ENCODE measurements at places on chromosomes 3 and 15.
A peak's percentile ranks its signal among the peaks of the same experiment; 100 is the strongest.

DNA sequence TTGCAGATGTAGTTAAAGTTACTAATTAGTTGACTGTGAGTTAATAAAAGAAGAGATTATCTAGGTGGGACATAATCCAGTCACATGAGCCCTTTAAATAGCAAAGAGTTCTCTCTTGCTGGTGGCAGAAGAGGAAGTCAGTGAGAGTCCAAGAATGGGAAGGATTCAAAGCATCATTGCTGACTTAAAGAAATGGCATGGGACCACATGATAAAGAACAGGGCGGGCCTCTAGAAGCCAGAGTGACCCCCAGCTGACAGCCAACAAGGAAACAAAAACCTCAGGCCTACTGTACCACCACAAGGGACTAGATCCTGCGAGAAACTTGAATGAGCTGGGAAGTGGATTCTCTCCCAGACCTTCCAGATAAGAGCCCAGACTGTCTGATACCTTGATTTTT is 447.2 kb upstream of the CCDC54 start:
- DNase-seq: no peak

DNA sequence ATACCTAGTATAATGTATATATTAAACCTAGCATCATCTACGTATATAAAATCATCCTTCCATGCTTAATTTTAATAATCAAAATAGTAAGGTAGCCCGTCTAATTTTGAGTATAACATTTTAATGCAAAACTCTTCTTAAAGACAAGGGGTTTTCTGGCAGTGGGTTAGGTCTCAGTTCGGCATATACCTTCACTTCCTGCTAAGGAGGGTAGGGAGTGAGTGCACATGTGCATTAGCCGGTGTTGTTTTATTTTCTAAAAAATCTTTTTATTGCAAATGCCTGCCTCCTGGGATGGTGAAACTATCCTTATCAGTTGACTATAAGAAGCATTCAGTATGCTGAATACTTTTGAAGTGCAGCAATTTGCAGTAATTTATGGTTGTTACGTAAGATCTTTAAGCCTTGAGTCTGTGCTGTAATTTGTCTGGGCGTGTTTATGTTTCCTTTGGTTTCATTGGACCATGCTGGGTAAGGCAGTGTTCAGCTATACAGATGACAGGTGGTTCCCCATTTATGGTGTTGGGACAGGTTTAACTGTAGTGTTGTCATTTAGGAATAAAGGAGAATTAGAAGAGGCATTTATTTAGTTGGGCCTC is 11.7 kb downstream of the ARHGEF26 start:
- DNase-seq: no peak

- no peak for DNase-seq
These were observed 12.7 kb upstream of the MUC20 start for GRCh38 chr3:195708061-195708460.

DNA sequence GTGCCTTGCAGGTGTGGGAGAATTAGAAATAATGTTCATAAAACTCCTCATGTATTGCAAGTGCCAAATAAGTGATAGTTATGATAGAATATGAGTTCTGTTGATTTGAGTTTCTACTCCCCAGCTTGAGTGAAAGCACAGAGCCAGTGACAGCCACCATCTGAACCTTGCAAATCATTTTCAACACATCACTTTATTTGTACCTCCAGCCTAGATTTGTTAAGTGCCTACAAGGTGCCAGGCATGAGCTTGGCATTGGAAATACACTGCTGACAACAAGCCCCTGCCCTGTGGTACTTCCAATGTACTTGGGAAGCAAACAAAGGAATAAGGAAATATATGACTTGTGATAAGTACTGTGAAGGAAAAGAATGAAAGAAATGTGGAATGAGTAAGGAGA is 17.0 kb downstream of the FEZF2 start:
- no peak for DNase-seq

DNA sequence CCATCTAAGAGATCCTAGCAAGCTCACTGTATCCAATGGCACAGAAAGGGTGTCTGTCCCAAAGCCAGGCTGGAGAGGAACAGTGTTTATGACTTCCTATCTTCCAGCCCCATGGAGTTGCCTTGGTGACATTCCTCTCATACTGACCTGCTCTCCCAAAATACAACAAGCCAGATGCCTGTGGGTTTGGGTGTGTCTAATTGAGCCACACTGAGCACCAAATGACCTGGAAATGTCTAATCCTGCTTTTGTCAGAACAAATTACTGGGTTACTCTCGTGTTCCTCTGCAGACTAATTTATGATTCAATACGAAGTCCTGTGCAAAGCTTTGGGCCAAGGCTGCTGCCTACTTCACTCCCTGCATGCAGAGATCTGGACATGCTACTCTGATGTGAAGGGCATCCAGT is 98.1 kb upstream of the STRIT1 start:
- no peak for DNase-seq

GRCh38 chr3:139325551-139325950 is 18.3 kb upstream of the MRPS22 start:
- no peak for DNase-seq

DNA sequence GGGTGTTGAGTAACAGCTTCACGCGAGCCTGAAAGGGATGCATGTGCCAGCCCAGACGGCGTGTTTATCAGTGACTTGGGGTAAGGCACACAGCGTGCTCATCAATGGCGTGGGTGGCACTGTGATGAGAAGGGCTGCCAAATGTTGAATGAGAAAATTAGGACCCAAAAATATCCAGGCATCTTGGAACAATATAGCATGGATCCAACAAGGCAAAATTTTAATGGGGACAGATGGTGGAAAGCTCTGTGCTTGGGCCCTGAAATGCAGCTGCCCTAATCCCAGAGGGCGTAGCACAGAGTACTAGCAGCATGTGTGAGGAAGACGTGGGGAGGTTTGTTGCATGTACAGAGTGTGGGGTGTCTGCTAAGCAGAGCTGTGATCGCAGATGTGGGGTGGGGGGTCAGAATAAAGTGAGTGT is 48.9 kb downstream of the SSUH2 start:
- DNase-seq: no peak

GRCh38 chr15:91472316-91472756 is 372.3 kb downstream of the SV2B start:
- no peak for DNase-seq

GRCh38 chr3:20041197-20041780 is 1.0 kb downstream of the KAT2B start:
- DNase-seq: peak; percentile 77

DNA sequence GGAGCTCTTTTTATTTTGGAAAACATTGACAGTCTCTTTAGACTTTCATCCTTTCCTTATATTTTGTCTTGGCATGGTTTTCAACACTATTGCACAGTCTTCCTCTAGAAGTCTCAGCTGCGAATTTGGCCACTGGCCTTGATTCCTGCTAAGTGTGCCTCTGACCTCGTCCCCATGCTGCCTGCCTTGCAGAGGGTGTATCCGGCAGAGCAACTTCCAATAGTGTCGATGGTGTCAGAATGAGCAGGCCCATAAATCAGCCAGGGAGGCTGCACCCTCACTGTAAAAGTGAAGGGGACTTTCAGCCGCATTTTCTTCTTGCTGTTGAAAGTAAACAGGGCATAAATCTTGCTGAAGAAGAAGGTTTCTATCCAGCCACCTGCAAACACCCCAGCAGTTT is 336.7 kb upstream of the TRIM42 start:
- DNase-seq: no peak

GRCh38 chr3:98971169-98971681 is 69.7 kb upstream of the DCBLD2 start:
- DNase-seq: no peak

DNA sequence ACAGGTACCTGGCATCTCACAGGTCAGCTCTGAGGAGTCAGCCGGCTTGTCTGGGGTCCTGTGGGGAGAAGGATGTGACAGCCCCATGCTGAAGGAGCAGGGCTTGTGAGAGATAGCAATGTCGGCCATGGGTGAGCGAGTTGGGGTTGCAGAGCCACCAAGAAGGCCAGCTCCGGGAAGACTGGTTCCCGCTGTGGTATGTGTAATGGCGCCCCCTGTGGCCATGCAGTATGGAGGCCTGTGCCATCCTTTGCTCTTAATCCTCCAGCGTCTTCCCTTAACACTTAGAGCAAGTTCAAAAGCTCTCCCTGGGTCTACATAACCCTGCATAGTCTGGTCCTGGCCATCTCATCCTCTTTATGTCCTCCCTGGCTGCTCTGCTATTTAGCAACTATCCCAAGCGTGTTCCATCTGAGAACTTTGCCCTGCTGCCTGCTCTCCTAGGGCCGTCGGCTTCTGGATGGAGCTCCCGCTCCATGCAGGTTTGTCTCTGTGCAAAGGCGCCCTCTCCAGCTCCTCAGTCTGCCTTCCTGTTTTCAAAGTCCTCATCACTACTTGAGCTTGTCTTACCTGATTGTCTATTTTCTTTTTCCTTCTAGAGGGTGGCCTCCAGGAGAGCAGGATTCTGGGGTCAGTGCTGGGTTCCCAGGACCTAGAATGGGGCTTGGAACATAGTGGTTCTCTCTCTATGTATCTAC is 40.8 kb upstream of the IQCF6 start:
- no peak for DNase-seq

- DNase-seq: no peak
These were observed 124.4 kb upstream of the GAP43 start for GRCh38 chr3:115498898-115499297.

DNA sequence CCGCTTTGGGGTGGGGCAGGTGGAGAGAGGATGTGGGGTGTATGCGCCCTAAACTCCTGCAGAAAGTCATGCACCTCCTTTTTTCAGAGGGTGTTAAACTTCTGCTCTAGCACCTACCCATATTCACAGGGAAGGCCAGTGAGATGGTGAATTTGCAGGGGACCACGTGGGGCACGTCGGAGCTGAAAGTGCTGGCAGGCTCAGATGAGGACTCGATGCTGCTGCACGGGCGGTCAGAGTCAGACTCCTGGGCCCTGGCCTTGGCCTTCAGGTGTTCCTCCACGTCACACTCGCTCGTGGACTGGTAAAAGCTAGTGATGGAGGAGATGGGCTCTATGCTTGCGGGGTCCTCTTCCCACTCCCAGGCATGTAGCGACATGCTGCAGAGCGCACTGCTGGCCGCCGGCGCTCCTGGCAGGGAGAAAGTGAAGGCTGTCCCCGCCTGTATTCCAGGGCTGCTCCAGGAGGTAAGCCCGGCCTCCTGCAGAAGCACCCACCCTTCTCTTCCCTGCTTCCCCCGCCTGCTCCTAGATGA is 883 bp downstream of the CFAP92 start:
- no peak for DNase-seq

DNA sequence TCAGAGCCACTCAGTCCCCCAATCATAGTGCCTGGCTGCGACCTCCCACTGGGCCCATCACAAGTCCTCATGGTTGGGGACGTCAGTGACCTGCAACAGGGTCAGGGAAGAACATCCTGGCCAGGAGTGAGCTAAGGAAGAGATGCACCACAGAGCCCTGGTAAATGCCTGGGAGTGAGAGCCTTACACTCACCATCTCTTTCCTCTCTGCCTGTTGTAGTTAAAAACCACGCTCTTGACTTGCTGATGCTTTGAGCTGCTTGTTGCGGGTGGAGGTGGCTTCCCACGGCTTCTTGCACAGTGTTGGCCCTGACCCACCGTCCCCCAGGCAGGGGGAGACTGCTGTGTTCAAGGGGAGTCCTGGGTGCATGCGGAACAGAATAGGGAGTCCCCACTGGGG is 91.1 kb upstream of the RGMA start:
- no peak for DNase-seq

GRCh38 chr3:120102674-120103073 is 8.4 kb upstream of the GSK3B start:
- no peak for DNase-seq

GRCh38 chr3:162666835-162667234 is 1170.2 kb downstream of the OTOL1 start:
- no peak for DNase-seq

DNA sequence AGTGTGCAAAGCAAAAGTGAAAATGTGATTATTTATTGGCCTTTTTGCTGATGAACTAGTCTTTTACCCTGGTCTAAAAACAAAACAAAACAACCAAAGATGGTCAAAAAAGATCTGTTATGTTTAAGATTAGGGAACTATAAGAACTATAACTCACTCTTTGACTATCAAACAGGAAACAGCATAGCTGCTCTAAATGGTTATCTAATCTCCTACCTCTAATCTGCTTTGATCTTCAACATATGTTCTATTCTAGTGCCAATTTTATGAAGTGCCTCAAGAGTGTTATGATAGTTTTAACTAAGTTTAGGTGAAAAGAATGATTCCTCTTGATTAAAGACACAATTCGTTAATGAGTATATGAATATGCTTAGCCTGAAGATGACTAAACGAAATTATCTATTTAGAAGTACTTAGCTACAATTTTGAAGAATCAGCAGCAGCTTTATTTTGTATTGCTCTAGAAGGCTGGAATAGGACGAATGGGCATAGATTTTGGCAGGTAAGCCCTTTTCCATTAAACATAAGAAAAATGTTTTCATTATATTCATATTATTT is 46.0 kb downstream of the SETD2 start:
- DNase-seq: no peak

DNA sequence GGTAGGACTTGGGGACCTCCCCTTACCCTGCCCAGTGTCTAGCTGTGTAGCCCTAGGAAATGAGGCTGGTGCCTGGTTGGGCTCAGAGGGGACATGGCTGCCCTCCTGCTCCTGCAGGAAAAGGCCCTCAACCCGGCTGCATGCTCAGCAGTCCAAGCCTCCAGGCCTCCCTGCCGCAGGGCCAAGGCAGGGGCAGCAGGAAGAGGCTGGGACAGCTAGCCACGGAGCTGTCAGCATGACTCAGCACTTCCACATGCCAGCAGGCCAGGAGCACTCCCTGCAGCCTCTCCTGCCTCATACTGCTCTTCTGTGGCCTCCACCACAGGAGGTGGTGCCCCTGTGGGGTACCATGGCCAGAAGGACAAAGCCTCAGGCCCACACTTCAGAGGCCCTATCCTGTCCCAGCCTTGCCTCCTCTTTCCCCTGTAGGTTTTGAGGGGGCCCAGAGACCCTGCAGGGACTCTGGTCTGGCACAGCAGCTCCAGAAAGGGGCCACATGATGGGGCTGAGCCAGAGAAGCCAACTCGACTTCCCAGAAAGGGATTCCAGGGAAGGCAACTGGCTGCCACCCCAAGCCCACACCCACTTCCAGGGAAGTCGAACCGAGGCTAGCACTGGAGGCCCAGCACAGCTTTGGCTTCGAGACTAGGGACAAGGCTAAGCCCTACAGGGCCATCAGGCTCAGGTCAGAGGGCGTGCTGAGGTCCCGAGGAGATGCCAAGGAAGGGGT is 19.5 kb downstream of the TKT start:
- no peak for DNase-seq

- peak; percentile 64 for DNase-seq
These were observed 6.6 kb upstream of the RAB11A start for GRCh38 chr15:65862682-65863081.

GRCh38 chr3:184761075-184761841 is 49.4 kb upstream of the MAGEF1 start:
- DNase-seq: no peak

- DNase-seq: no peak
These were observed 9.1 kb downstream of the INO80 start for GRCh38 chr15:41106947-41107346.

DNA sequence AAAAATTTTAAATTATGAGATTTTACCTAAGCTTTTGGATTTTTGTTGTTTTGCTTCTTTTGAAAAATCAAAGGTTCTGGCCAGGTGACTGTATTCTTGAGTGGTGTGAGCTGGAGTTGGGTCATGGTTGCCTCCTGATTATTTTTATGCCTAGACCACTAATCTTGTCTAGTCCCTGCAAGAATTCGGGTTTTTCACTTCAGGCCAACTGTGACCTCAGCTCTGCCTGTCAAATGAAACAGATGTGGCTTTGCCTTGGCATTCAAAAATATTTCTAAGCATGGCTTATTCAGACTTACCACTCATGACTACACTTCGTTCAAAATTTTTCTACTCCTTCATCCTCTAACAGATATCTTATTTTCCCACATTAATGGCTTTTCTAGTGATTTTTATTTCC is 25.4 kb upstream of the CDV3 start:
- DNase-seq: no peak

- DNase-seq: no peak
These were observed 85.1 kb upstream of the PIAS1 start for GRCh38 chr15:67968966-67969365.
